ENCODE measurements at places on chromosomes 6 and 20.
A peak's percentile ranks its signal among the peaks of the same experiment; 100 is the strongest.

- DNase-seq: no peak
These were observed 52.9 kb upstream of the MLN start for GRCh38 chr6:33856655-33857054.

- DNase-seq: no peak
These were observed 10.7 kb downstream of the ZBTB24 start for GRCh38 chr6:109472132-109472995.

GRCh38 chr6:36639171-36639808, 39.2 kb upstream of the CDKN1A start:
- no peak for DNase-seq

GRCh38 chr6:9315966-9316650, 880.8 kb upstream of the SLC35B3 start:
- DNase-seq: peak; percentile 42

Data from NCI-H69 (cell line).